Naive thymus-derived CD8-positive, alpha-beta T cell (primary cell): ENCODE measurements at places on chromosomes 7 and 10.

- DNase-seq = no peak
- H3K27ac ChIP-seq = no peak overlapping the region
- no peak overlapping the region for H3K4me3 ChIP-seq
- H3K4me1 ChIP-seq = no peaks in the 10 kb centered on the region
These were observed 626.5 kb downstream of the SDK1 start for GRCh38 chr7:3927446-3928110.

GRCh38 chr7:37162106-37162505, 286.6 kb downstream of the ELMO1 start:
- H3K4me1 ChIP-seq = no peaks in the 10 kb centered on the region
- H3K36me3 ChIP-seq = peaks cover 12% of the 10 kb centered on the region
- no peak overlapping the region for H3K27ac ChIP-seq
- DNase-seq = no peak
- H3K4me3 ChIP-seq = no peak overlapping the region

GRCh38 chr7:102978284-102978683, 65.5 kb downstream of the LRRC17 start:
- H3K4me1 ChIP-seq = no peaks in the 10 kb centered on the region
- no peak overlapping the region for H3K4me3 ChIP-seq
- no peaks in the 10 kb centered on the region for H3K36me3 ChIP-seq
- DNase-seq = no peak
- no peak overlapping the region for H3K27ac ChIP-seq

DNA sequence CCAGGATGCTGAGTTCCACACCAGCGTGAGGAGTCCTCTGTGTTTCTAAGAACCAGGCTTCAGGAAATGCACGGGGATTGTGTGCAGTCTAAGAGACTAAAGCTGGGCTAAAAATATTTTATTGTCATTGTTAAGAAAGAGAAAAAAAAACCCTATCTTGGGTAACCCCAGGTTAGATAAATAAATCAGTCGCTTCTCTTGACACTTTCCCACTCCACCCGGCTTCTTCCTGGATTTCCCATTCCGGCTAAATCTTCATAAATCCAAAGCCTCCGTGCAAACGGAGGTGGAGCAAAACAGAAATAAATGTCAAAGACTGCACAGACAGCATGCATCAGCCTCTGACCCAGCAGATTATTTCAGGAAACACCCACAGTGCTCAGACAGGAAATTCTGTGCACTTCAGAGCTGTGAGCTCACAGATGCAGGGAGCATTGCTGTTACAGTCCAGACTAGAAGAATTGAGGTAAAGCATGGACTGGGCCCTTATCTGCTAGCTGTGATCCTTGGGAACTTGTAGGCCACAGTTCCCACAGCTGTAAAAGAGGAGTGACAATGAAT, 44.8 kb upstream of the GRID1 start:
- DNase-seq = no peak
- no peaks in the 10 kb centered on the region for H3K27me3 ChIP-seq
- peak overlapping the region; percentile 76 for H3K27ac ChIP-seq
- peaks cover 21% of the 10 kb centered on the region for H3K4me1 ChIP-seq
- no peaks in the 10 kb centered on the region for H3K36me3 ChIP-seq
- peak overlapping the region; percentile 73 for H3K4me3 ChIP-seq

DNA sequence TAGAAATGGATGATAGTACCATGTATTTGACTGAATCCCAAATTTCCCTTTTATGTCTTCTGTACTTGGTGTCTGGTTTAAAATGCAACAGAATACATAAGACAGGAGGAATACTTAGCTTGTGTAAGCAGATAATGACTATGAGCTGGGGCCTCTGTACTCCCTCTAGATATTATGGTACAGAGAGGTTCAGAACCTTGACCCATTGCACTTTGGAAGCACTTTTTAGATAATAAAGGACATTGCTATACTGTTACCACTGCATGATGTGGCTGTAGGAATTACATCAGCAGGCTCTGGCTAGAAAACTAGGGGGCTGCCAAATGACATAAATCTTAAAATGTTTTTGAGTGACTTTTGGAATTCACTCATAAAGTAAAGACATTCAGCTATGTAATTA, 526.6 kb downstream of the SORCS1 start:
- no peaks in the 10 kb centered on the region for H3K27me3 ChIP-seq
- no peak for DNase-seq
- H3K36me3 ChIP-seq = no peaks in the 10 kb centered on the region
- no peak overlapping the region for H3K27ac ChIP-seq
- H3K4me1 ChIP-seq = no peaks in the 10 kb centered on the region

DNA sequence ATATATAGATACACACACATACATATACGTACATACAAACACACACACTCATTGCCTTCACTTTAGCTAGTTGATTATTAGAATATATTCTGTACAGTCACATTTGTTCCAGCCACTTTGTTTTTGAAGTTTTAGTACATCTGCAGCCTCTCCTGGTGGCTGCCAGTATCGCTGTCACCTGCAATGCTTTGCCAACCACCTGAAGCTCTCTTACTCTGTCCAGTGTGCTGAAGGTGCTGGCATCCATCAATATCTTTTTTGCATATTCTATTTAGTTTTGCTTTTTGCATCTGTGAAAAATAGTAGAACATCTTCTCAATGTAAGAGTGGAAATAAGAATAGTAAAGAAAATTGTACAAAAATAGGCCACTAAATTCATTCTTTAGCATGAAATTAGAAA, 388.6 kb downstream of the EXOC4 start:
- no peak overlapping the region for H3K27ac ChIP-seq
- H3K4me3 ChIP-seq = no peak overlapping the region
- H3K36me3 ChIP-seq = peaks cover 17% of the 10 kb centered on the region
- no peaks in the 10 kb centered on the region for H3K27me3 ChIP-seq
- no peak for DNase-seq

- no peak overlapping the region for H3K4me3 ChIP-seq
- H3K27ac ChIP-seq = no peak overlapping the region
- H3K27me3 ChIP-seq = no peaks in the 10 kb centered on the region
- DNase-seq = no peak
- no peaks in the 10 kb centered on the region for H3K36me3 ChIP-seq
These were observed 105.9 kb upstream of the SH2B2 start for GRCh38 chr7:102180727-102181126.

GRCh38 chr10:125768219-125768855, 7.3 kb downstream of the MMP21 start:
- no peak for DNase-seq
- H3K4me1 ChIP-seq = no peaks in the 10 kb centered on the region
- H3K27ac ChIP-seq = no peak overlapping the region
- H3K4me3 ChIP-seq = no peak overlapping the region
- H3K27me3 ChIP-seq = no peaks in the 10 kb centered on the region

DNA sequence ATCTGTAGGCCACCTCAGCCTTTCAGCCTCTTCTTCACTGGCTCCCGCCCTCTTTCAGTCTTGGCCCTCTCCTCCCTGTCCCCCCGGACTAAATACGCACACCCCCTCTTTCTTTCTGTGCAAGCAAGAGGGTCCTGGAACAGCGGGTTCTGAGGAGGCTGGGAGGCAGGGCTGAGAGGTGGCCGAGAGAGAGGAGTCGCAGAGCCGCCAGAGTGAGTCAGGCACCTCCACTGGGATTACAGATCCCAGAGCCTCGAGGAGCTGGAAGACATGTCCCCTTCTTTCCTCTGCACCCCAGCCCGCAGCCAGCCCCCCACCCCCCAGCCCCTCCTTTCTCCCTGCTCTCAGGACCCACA, 182 bp downstream of the CCDC136 start:
- peak overlapping the region; percentile 87 for H3K4me3 ChIP-seq
- no peaks in the 10 kb centered on the region for H3K27me3 ChIP-seq
- H3K27ac ChIP-seq = no peak overlapping the region

GRCh38 chr7:81632418-81632817, 137.4 kb downstream of the HGF start:
- no peak for DNase-seq
- H3K27ac ChIP-seq = no peak overlapping the region
- no peaks in the 10 kb centered on the region for H3K4me1 ChIP-seq
- no peaks in the 10 kb centered on the region for H3K36me3 ChIP-seq

DNA sequence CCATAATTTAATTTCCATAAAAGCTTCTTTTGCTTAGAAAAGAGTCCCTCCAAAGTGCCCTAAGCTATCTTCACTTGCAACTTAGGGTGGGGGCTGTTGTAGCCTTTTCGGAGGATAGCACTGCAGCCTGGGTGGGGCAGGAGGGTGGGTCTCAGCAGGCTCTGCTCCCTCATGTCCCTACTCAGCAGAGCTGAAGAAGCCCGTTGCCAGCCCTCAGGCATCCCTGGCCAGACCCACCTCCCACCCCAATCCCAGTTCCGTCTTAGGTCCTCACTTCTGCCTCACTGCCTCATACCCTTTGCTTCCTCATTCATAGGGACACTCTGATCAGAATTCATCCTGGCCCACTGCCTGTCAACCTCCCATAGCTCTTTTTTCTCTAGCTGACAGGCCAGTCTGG, 99.8 kb upstream of the ZMIZ1 start:
- H3K27ac ChIP-seq = no peak overlapping the region
- no peak for DNase-seq
- no peaks in the 10 kb centered on the region for H3K36me3 ChIP-seq
- H3K27me3 ChIP-seq = no peaks in the 10 kb centered on the region
- H3K4me1 ChIP-seq = peaks cover 5% of the 10 kb centered on the region
